ENCODE measurements at places on chromosomes 5 and 9. TPM values are rescaled to one million over a fixed set of nuclear protein-coding genes. Genes with fewer than 3 reads are reported as not detected.

Gene NUTM2F
- total RNA-seq: not detected

Gene FBLL1
- total RNA-seq: not detected

Gene LCN6
- not detected for total RNA-seq

- H3K27me3 ChIP-seq: peaks cover 23% of the 10 kb centered on the region
- H3K4me3 ChIP-seq: no peak overlapping the region
- no peaks in the 10 kb centered on the region for H3K4me1 ChIP-seq
- DNase-seq: no peak
Measured at GRCh38 chr9:136751244-136751643, 2.9 kb upstream of the LCN6 start.

DNA sequence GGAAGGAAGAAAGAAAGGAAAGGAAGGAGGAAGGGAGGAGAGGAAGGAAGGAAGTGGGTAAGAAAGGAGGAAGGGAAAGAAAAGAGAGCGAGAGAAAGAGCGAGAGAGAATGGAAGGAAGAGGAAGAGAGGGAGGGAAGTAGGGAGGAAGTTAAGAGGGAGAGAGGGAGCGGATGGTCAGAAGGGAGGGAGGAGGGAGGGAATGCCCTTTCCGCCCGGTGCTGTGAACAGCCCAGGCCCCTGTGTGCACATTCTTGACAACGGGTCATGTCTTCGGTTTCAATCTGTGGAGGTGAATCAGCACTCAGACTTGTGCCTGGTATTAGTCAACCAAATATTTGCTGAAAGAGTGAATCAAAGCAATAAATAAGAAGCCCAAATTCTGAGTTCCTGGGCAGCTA lies 39.2 kb downstream of the PRUNE2 start:
- H3K36me3 ChIP-seq: no peaks in the 10 kb centered on the region
- no peak overlapping the region for H3K27ac ChIP-seq
- H3K4me3 ChIP-seq: no peak overlapping the region

GRCh38 chr5:92998456-92998855 lies 582.6 kb downstream of the NR2F1-AS1 start:
- no peaks in the 10 kb centered on the region for H3K36me3 ChIP-seq
- H3K27me3 ChIP-seq: no peaks in the 10 kb centered on the region
- no peaks in the 10 kb centered on the region for H3K4me1 ChIP-seq
- no peak overlapping the region for H3K4me3 ChIP-seq
- DNase-seq: no peak
- H3K27ac ChIP-seq: no peak overlapping the region

- no peak overlapping the region for H3K27ac ChIP-seq
- DNase-seq: no peak
- H3K4me3 ChIP-seq: no peak overlapping the region
- peaks cover 2% of the 10 kb centered on the region for H3K4me1 ChIP-seq
- H3K36me3 ChIP-seq: peaks cover 2% of the 10 kb centered on the region
Measured at GRCh38 chr5:176771102-176771845, 39.1 kb upstream of the UNC5A start.

DNA sequence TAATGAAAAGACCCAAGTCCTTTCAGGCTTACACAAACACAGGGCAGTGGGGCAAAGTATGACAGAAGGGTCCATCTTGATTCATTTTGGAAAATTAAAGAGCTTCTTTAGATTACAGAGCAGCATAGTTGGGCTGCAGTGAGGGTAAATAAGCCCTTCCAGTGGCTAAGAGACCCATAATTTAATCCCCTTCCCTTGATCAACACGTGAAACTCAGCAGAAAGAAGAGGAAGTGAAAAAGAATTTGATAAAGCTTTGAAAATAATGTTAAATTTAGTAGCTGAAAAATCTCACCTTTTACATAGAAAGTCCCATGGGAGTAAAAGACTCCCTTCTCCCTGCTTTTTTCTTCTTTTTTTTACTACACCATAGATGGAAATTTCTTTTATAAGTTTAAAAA lies 87.6 kb downstream of the FREM1 start:
- no peak for DNase-seq
- no peak overlapping the region for H3K4me3 ChIP-seq
- H3K4me1 ChIP-seq: no peaks in the 10 kb centered on the region
- H3K27me3 ChIP-seq: peaks cover 22% of the 10 kb centered on the region
- no peak overlapping the region for H3K27ac ChIP-seq

Gene TLX3
- total RNA-seq: not detected

Gene PLPP7
- total RNA-seq: 0.17 TPM

GRCh38 chr5:135452321-135453030 lies at the start of gene TIFAB:
TIFAB (minus strand) TSS chr5:135452351; CDS start chr5:135449939, 2,412 bp downstream.
- DNase-seq: no peak
- peaks cover 71% of the 10 kb centered on the region for H3K27me3 ChIP-seq

Gene GGTA1
- 7.7 TPM for total RNA-seq

GRCh38 chr9:105168870-105169319 lies 75.6 kb upstream of the SLC44A1 start:
- peaks cover 10% of the 10 kb centered on the region for H3K27me3 ChIP-seq
- H3K27ac ChIP-seq: no peak overlapping the region
- no peaks in the 10 kb centered on the region for H3K36me3 ChIP-seq
- H3K4me1 ChIP-seq: peaks cover 3% of the 10 kb centered on the region
- no peak overlapping the region for H3K4me3 ChIP-seq

GRCh38 chr5:16600397-16600796 lies 16.4 kb downstream of the RETREG1 start:
- H3K4me1 ChIP-seq: peaks cover 57% of the 10 kb centered on the region
- no peak for DNase-seq
- H3K36me3 ChIP-seq: peaks cover 10% of the 10 kb centered on the region
- no peaks in the 10 kb centered on the region for H3K27me3 ChIP-seq

DNA sequence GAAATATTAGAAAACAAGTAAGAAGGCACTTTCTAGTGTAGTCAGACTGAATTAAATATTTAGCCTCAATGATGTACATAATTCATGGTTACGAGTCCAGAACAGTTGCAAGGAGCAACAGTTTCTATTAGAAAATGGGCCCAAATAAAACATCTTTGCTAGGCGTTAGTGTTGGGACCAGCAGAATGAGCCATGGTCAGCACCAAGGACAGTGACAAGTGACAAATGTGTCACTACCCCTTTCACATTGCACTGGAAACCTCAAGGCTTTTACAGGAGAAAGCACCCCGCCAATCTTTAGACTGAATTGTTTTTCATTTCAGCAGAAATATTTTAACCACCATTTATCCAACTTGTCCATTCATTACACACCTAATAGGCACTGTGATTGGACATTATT lies 301.3 kb upstream of the ADCY2 start:
- no peaks in the 10 kb centered on the region for H3K4me1 ChIP-seq
- H3K27me3 ChIP-seq: no peaks in the 10 kb centered on the region
- no peak overlapping the region for H3K4me3 ChIP-seq
- no peak for DNase-seq
- H3K36me3 ChIP-seq: no peaks in the 10 kb centered on the region
- no peak overlapping the region for H3K27ac ChIP-seq

Gene PJA2
- 68.0 TPM for total RNA-seq

Gene TUSC1
- not detected for total RNA-seq

GRCh38 chr9:125747053-125747764 lies at the start of gene PBX3:
PBX3 (plus strand) TSS chr9:125747373.
- H3K27ac ChIP-seq: peak within 1 kb of the TSS; percentile 93
- no peaks in the 10 kb centered on the region for H3K27me3 ChIP-seq
- H3K36me3 ChIP-seq: no peaks in the 10 kb centered on the region

Gene IFNA2
- not detected for total RNA-seq

Gene ZFP37
- total RNA-seq: 0.65 TPM

DNA sequence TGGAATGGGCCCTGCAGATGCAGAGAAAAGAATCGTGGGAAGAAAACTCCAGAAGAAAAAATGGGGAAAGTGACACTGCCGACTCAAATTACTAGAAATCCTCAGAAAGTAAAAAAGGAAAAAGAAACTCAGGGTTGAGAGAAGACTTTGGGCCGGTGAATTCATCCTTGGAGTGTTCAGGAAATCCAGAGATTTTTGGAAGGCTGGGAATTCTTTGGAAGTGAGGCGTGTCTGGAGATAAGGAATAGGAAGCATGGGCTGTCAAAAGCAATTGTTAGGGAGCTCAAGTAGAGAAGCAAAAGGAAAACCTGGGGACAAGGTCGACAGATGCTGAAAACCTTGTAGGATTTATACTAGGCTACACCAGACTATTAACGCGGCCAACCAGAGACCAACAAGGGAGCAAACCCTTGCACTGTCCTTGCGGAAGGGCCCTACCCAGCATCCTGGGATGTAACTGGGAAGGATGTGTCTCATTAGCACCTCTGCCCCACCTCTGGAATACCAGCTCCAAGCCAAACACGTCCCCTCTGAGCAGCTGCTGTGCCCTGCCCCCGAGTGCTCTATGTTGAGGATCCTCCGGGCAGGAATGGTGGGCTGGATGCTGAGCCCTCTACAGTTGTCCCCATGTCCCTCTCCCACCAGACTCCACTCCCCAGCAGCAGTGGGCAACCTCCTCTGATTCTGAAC lies 11.6 kb downstream of the DAB2IP start:
- H3K27me3 ChIP-seq: peaks cover 53% of the 10 kb centered on the region
- no peak overlapping the region for H3K27ac ChIP-seq
- H3K4me1 ChIP-seq: peaks cover 3% of the 10 kb centered on the region

GRCh38 chr5:156423597-156423996 lies 96.6 kb downstream of the SGCD start:
- no peak overlapping the region for H3K4me3 ChIP-seq
- H3K4me1 ChIP-seq: peaks cover 4% of the 10 kb centered on the region
- H3K27me3 ChIP-seq: peaks cover 41% of the 10 kb centered on the region
- H3K27ac ChIP-seq: no peak overlapping the region
- no peaks in the 10 kb centered on the region for H3K36me3 ChIP-seq

Gene AK1
- 35.9 TPM for total RNA-seq

DNA sequence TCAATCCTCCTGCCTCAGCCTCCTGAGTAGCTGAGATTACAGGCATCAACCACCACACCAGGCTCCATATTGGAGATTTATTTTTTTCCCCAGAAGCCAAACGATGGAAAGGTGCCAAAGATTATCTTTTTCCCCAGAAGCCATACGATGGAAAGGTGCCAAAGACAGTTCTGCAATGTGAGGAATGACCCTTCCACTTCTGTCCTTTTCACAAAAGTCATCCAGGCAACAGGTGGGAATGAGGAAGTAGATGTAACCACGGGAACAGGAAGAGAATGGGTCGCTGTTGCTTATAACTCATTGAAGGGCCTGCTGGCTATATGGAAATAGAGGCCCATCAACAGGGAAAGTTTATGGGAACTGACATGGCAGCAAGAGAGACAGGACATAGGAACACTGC lies 233.7 kb upstream of the MSX2 start:
- peaks cover 6% of the 10 kb centered on the region for H3K27me3 ChIP-seq
- H3K4me3 ChIP-seq: no peak overlapping the region
- DNase-seq: no peak
- no peaks in the 10 kb centered on the region for H3K36me3 ChIP-seq

- H3K4me3 ChIP-seq: peak overlapping the region; percentile 58
- no peak overlapping the region for H3K27ac ChIP-seq
- peaks cover 2% of the 10 kb centered on the region for H3K36me3 ChIP-seq
- DNase-seq: no peak
Measured at GRCh38 chr9:130443840-130444492, 795 bp upstream of the ASS1 start.

Gene TAF11L12
- total RNA-seq: not detected

Gene TXNDC8
- not detected for total RNA-seq

GRCh38 chr5:145554399-145554798 lies 280.7 kb downstream of the PRELID2 start:
- H3K4me1 ChIP-seq: no peaks in the 10 kb centered on the region
- no peak overlapping the region for H3K4me3 ChIP-seq
- H3K36me3 ChIP-seq: no peaks in the 10 kb centered on the region
- H3K27me3 ChIP-seq: no peaks in the 10 kb centered on the region
- DNase-seq: no peak

DNA sequence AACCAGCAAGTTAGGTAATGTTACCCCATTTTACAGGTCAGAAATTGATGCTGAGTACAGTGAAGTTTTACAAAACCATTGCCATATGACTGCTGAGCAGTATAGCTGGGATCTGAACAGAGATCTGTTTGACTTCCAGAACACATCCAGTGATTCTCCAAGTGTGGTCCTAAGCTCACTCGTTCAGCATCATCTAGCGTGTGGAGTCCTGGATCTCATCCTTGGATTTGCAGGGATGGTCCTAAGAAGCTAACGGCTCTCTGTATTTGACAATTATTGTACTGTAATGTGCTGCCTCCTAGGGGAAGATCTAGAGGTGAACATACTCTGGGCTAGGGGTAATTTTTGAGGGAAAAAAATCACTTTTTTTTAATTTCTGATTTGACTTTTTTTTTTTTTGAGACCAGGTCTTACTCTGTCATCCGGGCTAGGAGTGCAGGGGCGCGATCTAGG lies 1.4 kb downstream of the SLC26A2 start:
- H3K27ac ChIP-seq: no peak overlapping the region
- H3K4me1 ChIP-seq: peaks cover 33% of the 10 kb centered on the region
- DNase-seq: no peak
- no peaks in the 10 kb centered on the region for H3K27me3 ChIP-seq

Gene SPATA31D4
- total RNA-seq: not detected

DNA sequence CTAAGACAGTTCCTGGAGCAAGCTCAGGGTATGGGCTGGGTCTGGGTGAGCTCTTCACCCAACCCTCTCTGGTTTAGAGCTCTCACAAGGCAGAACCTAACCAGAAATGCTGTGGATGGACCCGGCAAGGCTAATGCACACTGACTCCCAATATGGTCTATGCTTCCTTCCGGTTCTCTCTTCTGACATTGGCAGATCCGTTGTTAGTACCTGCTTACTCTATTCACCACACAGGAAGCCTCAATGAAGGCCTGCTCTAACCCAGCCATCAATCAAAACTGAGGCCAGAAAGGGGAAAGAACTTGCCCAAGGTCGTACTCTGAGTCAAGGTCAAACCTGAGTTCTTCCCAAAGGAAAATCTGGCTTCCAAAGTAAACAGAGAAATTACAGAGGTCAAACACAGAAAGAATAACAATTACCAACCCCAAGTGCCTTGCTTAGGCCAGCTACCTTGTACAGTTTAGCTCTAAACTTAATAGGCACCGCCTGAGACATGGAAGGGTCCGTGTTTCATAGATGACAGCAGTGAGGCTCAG lies 46.0 kb upstream of the AKNA start:
- H3K36me3 ChIP-seq: no peaks in the 10 kb centered on the region
- no peak overlapping the region for H3K4me3 ChIP-seq
- H3K4me1 ChIP-seq: peaks cover 2% of the 10 kb centered on the region
- DNase-seq: no peak
- H3K27me3 ChIP-seq: peaks cover 12% of the 10 kb centered on the region

All from T-helper 17 cell (primary cell).